ENCODE measurements at places on chromosomes 3 and 15.

DNA sequence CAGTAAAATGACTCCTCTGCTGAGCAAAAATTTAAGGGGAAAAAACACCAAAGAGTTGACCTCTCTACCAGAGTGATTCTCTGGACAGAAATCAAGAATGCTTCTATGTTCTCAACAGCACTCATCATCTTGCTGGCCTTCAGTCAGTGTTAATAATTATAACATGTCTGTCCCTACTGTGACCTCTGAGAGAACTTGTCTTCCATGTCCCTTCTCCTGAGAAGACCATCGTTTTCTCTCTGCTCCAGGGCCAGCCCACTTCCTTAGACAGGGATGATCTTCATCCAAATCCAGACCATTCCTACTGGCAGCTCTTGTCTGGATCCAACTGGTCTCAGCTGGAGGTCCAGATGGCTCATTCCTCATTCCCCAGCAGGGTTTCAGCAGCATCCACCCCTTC is 139.0 kb upstream of the NECTIN3 start:
- no peak for DNase-seq

DNA sequence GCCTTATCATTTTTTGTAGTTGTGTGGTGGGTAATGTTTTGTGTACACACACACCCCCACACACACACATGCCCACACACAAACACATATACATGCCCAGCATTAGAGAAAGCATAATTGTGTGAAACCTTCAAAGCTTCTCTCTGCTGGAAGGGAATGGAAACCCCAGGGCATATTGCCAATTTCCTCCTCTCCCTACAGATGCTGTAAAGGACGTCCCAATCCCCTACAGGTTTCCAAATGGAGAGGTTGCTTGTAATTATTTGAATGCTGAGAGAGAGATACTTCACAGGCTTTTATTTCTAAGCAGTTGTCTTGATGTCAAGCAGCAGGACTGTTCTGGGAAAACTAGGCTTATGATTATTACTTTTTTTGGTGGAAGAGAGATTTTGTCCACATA is 23.0 kb upstream of the CCK start:
- peak; percentile 49 for DNase-seq

DNA sequence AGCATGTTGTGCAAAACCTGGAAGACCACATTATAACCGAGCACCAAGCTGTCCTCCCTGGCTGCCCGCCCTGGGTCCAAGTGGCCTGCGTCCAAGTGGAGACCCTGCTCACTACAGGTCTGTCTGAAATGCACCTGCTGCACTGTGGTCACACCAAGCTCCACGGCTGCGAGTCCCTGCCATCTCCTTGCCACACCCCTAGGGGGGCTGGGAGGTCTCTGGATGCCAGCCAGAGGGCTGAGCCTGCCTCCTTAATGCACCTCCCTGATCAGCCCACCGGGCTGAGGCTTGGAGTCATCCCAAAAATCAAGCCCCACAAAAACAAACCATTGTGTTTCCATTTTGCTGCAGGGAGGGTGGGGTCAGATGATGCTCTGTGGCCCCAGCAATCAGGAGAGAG is 187.1 kb downstream of the MEGF11 start:
- peak; percentile 55 for DNase-seq

- DNase-seq: no peak
Observed at GRCh38 chr15:74866090-74866489, 7.1 kb downstream of the SCAMP2 start.

GRCh38 chr15:65101411-65101890 is 13.5 kb downstream of the UBAP1L start:
- DNase-seq: no peak

- DNase-seq: peak; percentile 32
Observed at GRCh38 chr15:90101130-90101968, 919 bp downstream of the IDH2 start.

DNA sequence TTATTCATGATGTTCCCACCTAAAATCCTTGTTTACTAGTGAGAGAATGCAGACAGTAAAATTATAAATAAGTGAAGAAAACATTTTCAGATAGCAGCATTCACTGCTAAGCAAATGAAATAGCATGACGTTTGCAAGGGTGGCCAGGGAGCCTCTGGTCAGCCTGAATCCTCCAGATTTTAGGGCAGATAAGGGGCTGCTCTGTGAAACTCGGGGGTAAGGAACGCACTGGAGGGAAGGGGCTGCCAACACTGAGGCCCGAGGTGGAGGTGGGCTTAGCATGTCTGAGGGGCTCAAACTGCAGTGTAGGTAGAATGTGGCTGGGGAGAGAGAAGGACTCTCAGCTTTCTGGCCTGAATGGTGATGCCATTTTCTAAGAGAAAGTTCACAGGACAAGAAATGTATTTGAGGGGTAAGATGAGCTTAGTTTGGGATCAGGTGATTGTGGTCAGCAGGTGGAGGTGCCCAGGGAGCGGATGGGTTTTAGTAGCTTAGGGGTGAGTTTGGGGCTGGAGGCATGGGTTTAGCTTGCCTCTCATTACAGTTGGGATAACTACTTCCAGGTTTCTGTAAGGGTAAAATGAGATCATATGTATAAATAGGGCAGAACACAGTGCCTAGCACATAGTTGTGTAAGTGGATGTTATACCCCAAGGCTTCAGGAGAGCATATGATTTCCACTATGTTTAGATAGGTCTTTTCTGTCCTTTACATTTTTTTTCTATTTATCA is 20.5 kb downstream of the GPR171 start:
- no peak for DNase-seq

DNA sequence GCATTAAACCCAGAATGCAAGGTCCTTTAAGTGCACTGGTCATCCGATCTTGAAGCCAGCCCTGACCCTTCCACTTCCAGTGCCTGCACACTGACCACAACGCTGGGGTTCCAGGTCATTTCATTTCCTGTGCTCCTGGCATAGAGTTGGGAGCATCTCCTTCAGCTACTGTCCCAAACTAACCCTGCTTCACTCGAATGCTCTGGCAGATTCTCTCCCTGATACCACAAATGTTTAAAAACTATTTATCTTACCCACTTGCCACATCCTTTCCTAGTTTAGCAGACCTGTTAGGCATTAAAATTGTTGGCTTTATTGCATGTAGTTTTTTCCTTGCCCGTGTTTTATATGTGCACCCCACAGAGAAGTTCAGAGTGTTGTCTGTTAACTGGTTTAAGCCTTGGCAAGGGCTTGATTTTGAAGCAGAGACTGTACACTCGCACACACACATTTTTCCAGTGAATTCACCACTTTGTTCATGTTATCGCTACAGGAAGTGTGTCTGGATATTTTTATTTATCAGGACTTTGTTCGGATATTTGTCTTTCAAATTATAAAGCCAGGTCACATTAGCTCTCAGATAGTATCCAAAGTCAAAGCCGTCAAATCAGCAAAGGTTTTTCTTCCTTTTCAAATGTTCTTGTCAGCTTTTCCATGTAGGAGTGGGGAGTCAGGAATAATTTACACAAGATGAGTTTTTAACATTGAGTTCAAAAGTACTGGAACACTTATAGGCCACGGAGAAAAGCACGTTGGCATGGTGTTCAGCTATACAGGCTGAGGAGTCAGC is 77.3 kb downstream of the ABI3BP start:
- no peak for DNase-seq

- no peak for DNase-seq
Observed at GRCh38 chr3:122443090-122443489, 27.2 kb upstream of the WDR5B start.

GRCh38 chr3:24915639-24916038 is 421.0 kb upstream of the THRB start:
- DNase-seq: no peak

DNA sequence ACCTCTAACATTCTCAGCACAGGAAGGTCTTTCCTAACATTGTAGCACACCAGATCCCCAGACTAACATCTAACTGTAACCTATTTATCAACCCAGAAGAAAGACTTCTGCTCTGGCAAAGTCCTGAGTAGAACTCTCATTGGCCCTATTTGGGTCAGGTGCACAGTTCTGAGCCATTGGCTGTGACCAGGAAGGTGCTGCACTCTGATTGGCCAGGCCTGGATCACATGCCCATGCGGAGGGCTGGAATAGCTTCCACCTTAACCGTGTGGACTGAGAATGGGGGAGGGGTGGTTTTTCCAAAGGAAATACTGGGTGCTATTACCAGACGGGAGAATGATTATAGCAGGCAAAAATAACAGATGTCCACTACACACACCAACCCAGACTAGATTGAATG is 11.5 kb downstream of the FEZF2 start:
- DNase-seq: no peak

DNA sequence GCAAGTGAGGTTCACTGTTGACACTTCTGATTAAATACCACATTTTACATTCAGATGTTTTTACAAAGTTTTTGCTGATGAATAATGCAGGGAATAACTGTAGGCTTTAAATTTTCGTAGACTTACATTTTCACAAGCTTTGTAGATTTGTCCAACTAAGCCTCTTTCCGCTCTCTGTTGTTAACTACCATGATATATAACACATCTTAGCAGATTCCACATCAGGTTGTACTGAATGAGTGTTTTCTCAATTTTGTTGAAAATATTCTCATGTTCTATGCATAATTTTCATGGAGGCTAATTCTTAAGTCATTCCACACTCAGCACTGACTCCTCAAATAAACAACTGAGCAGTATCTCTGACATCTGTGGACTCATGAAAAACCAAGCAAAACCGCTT is 168.3 kb downstream of the RSRC1 start:
- DNase-seq: no peak

DNA sequence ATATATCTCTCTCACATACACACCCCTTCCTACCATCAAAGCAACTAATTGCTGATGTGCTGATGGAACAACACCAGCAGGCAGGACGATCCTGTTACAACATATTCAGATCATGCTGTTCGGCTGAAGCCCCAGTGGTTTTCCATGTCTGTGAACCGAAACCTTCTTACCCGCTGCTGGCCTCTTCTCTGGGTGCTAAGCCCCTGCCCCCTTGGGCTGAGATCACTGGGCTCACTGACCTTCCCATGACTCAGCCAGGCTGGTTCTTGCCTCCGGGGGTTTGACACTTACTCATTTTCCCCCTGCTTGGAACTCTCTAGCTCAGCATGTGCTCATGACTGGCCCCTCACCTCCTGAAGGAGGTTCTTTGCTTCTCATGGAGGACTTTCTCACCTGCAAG is 122.0 kb upstream of the RGMA start:
- no peak for DNase-seq

- DNase-seq: peak; percentile 54
Observed at GRCh38 chr3:65597226-65597951, 441.3 kb downstream of the MAGI1 start.

GRCh38 chr3:162729686-162730085 is 1233.1 kb downstream of the OTOL1 start:
- DNase-seq: no peak

- DNase-seq: no peak
Observed at GRCh38 chr3:156109989-156110388, 10.4 kb upstream of the KCNAB1 start.

DNA sequence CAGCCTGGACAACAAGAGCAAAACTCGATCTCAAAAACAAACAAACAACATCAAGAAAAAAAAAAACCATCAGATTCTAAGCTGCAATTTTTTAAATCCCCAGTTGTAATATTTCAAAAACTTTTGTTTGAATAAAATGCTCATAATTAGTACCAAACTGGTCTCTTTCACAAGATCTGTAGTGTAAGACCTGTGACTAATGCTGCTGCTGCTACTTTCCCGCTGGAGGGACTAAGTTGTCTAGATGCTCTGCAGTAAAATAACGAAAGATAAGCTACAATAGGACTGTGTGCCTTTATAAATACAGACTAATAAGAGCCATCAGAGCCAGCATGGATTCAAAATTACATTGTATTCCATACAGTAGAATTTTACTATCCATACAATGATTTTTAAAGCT is 45.4 kb downstream of the TM4SF4 start:
- DNase-seq: no peak

- DNase-seq: no peak
Observed at GRCh38 chr3:152505926-152506325, 237.2 kb downstream of the MBNL1 start.

GRCh38 chr15:40927873-40928806 is 1.0 kb upstream of the DLL4 start:
- DNase-seq: peak; percentile 82

- no peak for DNase-seq
Observed at GRCh38 chr15:64111679-64112050, 15.9 kb downstream of the SNX1 start.

GRCh38 chr3:128616516-128617269 is 33.9 kb downstream of the RPN1 start:
- DNase-seq: no peak

GRCh38 chr3:169945313-169945712 is 21.3 kb upstream of the SEC62 start:
- no peak for DNase-seq

- DNase-seq: no peak
Observed at GRCh38 chr3:97950360-97950759, 21.9 kb downstream of the RIOX2 start.

- DNase-seq: no peak
Observed at GRCh38 chr15:54131410-54131809, 153.2 kb downstream of the UNC13C start.

GRCh38 chr15:66729331-66729951 is 27.4 kb downstream of the SMAD6 start:
- no peak for DNase-seq

- DNase-seq: no peak
Observed at GRCh38 chr3:26515351-26515750, 107.2 kb upstream of the LRRC3B start.

DNA sequence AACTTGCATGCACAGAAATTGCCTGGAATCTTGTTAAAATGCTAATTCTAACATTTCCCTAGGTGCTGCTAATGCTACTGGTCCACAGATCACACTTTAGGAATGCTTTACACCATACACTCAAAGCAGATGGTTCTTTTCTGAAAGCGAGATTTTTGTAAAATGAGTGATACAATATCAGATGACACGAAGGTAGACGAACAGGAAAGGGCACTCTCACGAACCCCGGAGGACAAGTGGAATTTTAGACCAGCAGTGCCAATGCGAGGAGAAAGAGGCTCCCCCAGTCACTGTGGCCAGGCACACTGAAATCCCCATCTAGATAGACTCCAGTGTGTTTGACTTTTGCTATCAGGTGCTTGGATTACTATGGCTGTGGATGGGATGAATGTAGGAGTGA is 21.0 kb downstream of the FAIM start:
- DNase-seq: no peak

DNA sequence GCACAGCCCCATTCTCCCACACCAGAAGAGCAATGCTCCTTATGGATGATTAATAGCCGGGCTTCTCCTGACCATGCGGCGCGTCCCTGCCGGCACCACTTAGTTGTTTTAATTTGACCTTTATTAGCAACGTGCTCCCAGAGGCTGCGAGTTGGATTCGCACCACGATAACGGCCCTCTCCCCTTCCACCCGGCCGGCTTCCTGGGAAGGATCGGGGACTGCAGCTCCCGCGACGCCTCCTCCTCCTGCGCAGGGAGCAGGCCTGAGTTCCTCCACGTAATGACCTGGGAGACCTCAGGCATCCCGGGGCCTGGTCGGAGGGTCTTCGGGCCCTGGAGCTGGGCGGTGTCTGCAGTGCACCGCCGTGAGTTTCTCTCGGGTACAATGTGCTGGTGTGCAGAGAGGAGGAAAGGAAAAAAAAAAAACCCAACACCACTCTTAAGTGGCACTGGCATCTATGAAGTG is 243.3 kb upstream of the TOPAZ1 start:
- no peak for DNase-seq
